ENCODE measurements at places on chromosomes 3 and 15.

- no peak for DNase-seq
Observed at GRCh38 chr3:168273917-168274316, 178.2 kb upstream of the GOLIM4 start.

DNA sequence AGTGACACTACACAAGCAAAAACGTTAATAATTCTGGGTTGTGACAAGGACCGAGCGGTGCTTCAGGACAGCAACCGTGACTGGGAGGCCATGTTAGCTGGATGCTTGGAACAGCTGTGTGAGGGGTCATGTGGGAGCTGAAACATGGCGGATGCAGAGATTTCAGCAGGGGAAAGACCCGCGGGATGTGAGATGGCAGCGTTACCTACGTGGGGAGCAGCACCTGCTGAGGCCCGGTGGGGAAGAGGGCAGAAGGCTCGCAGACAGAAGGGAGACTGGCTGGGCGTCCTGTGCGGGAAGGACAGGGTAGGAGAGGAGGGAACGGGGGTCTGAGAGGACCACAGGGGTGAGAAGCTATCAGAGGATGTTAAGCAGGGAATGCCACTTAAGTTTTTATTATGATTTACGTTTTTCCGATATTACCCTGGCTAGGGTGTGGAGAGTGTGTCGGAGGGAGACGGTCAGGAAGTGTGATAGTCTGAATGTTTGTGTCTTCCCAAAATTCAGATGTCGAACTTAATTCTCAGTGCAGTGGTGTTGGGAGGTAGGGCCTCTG, 228.8 kb upstream of the LYSMD4 start:
- no peak for DNase-seq

DNA sequence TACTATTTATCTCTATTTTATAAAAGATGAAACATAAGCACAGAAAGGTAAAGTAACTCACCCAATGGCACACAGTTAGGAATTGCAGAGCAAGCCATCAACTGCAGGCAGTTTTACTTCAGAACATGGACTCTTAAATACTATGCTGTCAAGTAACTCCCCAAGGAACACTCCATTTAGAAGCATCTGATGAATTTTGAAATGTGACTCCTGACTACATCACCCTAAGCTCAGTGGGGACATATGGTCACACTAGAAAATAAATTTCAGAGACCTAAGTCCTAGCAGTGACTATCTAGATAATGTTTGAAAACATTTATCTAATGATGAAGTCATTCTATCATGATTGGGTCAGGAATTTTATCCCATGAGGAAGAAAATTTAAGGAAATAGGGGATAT, 272.8 kb upstream of the ARRDC4 start:
- DNase-seq: no peak

- DNase-seq: no peak
Observed at GRCh38 chr15:69843900-69844304, 253.8 kb downstream of the TLE3 start.

DNA sequence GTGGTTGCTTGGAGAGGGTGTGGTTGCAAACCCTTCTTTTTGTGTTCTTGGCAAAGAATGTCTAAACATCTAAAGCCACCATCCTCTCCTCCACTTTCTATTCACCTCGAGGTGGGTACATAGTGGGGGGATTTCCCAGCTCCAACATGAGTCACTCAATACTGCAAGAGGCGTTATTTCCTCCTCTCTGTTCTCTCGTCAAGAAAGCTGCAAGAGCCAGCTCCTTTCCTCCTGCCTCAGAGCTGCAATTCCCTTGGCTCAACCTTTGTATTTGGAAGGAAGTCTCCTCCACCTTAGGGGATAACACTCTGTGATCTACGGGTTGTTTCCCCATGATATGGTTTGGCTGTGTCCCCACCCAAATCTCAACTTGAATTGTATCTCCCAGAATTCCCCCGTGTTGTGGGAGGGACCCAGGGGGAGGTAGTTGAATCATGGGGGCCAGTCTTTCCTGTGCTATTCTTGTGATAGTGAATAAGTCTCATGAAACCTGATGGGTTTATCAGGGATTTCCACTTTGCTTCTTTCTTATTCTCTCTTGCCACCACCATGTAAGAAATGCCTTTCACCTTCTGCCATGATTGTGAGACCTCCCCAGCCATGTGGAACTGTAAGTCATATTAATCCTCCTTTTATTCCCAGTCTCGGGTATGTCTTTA, 138.4 kb downstream of the PLCL2 start:
- DNase-seq: no peak

DNA sequence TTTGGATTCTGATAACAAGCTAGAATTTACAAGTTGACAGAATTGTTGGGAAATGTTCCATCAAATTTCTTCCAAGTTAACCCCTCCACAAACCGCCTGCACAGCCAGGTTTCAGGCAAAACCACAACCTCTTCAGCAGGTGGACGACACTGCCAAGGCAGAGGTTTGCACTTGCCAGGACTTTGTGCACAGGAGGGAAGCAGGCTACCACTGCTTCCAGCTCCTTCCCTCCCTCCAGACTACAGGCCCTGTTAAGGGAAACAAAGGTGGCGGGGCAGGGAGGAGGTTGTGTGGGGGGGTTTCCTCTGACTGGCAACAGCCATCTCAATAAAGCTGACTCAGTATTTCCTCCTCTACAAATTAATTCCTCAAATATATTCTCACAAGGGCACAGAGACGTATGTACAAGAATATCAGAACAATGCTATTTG, 42.2 kb downstream of the TBC1D2B start:
- no peak for DNase-seq

- peak; percentile 69 for DNase-seq
Observed at GRCh38 chr3:197224034-197224444, 74.4 kb downstream of the DLG1 start.

GRCh38 chr3:38992117-38992760, 59.5 kb downstream of the SCN11A start:
- DNase-seq: peak; percentile 17
